Stimulated activated CD8-positive, alpha-beta memory T cell treated with anti-CD3 and anti-CD28 coated beads, Interleukin-15, amount 100 ng/mL, for 1 hour (primary cell): ENCODE measurements at places on chromosomes 7 and 10.

DNA sequence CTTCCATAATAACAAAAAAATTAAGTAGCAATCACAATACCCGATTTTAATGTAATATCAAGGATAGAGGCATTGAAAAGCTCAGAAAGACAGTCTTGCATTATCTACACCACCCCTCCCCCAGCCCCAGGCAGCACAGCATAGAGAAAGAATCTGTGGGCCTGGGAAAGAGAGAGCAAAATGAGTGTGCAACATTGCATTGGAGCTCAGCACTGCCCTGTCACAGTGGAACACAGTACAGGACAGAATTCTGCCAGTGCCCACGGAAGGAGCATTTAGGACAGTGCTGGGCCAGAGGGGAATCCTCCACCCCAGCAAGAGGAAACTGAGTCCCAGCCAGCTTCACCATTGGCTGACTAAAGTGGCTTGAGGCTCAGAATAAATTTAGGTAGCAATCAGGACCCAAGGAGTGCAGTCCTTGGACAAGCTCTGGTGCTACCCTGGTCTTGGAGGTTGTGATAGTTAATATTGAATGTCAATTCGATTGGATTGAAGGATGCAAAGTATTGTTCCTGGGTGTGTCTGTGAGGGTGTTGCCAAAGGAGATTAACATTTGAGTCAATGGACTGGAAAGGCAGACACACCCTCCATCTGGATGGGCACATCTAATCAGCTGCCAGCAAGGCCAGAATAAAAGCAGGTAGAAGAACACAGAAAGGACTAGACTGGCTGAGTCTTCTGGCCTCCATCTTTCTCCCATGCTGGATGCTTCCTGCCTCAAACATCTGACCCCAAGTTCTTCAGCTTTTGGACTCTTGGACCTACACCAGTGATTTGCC lies 234.4 kb downstream of the ANK3 start:
- no peak for DNase-seq

- DNase-seq, result no peak
These were observed 42.0 kb downstream of the PRPS1L1 start for GRCh38 chr7:17985473-17986239.

- no peak for DNase-seq
These were observed 78.4 kb upstream of the ADO start for GRCh38 chr10:62726142-62726541.

DNA sequence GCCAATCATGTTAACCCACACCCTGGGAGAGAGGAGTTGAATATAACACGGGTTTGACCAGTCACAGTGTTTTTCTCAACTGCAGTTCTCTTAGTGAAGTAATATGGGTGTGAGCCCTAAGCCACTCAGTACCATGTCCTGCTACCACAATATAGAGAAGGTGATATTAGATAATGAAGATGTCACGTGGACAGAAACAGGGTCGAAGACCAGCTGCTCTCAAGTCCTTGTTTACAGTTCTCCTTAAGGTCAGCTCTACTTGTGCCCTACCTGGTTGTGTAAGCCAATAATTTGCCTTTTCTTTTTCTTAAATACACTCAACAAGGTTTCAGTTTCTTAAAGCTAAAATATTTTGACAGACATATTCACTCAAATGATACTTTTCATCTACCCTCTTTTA lies 128.3 kb upstream of the POT1 start:
- DNase-seq, result no peak

DNA sequence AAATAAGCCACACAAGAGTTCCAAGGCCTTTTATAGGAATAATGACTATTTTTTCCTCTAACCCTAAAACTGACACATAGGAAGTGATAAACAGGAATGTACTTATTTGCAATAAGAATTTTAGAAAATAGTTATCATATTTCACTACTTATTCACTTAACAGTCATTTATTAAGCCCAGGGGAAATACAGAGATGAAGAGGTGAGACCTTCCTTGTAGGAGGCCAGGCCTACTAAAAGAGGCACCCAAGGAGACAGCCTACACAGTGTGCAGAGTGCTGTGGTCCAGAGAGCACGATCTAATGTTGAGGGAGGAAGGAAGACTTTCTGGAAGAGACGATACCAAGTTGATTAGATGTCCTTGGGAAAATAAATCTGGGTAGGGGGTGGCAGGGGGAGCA lies 45.0 kb upstream of the PPP1R3C start:
- no peak for DNase-seq
